ENCODE measurements at places on chromosomes 2 and 18.

DNA sequence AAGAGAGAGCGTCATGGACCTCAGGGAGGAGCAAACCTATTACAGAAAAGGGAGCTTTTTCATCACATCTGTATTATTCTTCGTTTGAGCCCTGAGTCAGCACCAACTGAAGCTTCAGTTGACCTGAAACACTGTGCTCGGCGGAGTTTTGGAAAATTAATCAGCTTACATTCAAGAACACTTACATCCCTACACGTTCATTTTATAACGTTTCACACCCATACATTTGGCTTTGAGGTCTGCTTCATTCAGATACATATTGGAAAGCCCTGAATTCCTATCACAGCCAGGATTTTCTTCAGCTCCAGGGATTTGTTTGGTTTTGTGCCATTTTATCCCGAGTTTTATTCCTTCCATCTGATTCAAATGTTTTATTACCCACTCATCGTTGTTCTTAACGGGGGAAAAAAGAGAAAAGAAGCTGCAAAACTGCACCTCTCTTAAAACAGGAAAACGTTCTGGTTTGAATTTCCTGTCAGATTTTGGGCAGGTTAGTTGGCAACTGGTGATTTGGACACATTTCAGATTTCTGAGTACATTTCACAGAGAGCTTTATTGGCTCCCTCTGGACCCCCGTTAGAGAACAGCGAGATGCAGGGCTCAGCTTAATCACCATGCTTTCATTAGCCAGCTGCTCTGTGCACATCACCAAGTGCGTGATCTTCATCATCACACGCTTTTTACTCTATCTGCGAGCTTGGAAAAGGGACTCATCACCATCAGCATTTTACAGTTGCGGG, 88.8 kb downstream of the CDC42EP3 start:
- no peak for DNase-seq

- DNase-seq = peak; percentile 61
Measured at GRCh38 chr2:127422559-127423477, 4.6 kb downstream of the PROC start.

GRCh38 chr2:191148281-191148680, 2.5 kb downstream of the STAT4 start:
- DNase-seq = no peak

- DNase-seq = no peak
Measured at GRCh38 chr2:96767135-96767871, 6.6 kb downstream of the CNNM4 start.

DNA sequence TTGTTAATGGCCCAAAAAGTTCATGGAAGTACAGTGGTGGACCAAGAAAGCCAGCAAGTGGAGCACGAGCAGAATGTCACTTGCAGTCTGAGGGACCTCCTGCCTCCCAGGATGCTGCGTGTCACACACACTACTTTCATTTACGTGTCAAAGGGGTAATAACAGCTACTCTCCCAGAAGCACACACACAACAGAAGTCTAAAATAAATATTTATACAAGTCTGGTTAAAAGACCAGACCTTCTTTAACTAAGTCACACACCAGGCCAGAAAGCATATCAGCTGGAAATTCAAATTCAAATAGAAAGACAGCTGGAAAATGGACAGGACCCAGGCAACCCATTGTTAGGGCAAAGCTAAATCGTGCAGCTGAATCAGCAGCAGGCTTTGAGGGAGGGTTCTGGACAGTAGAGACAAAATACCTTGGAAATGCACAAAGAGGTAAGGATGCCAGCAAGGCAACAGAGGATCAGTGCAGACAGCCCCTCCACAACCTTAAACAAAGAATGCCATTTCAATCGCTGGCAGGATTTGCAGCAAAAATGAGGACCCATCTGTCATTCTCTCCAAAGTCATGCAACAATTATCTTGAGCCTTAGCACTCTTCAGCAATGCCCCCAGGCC, 160.5 kb downstream of the TMEM163 start:
- DNase-seq = no peak

DNA sequence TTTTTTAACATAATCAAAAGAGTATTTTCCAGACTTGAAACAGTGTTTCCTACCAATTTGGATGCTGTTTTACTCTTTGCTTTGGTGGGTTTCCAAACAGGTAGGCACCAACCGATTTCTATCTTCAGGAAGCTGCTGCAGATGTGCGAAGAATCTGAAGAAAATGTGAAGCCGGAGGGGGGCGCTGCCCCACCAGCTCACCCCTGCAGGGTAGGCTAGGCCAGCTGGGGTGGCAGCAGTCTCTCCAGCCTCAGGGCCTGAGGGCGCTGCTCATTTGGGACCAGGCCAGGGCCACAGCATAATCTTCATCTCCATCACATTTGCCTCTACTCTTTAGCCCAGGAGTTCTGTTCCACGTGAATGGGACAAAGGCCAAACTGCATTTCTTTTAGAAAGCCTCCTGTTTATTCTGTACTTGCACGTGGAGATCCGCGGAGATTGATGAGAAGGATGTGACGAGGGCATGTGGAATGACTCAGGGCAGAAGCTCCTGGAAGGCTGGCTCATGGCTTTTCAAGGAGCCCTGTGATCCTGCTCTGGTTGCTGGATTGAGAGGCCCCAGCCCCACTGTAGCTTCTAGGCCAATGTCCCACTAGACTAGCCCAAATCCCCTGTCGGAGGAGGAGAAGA, 84.2 kb upstream of the FAM136A start:
- DNase-seq = no peak

GRCh38 chr18:39681061-39681460, 2115.5 kb upstream of the CELF4 start:
- no peak for DNase-seq

- no peak for DNase-seq
Measured at GRCh38 chr18:49617865-49618264, 56.0 kb downstream of the LIPG start.

GRCh38 chr2:53490659-53491058, 276.9 kb upstream of the CHAC2 start:
- DNase-seq = no peak

- DNase-seq = no peak
Measured at GRCh38 chr2:86556508-86556907, 6.7 kb downstream of the CHMP3 start.

GRCh38 chr2:142874293-142874814, 3.1 kb upstream of the KYNU start:
- DNase-seq = peak; percentile 89

DNA sequence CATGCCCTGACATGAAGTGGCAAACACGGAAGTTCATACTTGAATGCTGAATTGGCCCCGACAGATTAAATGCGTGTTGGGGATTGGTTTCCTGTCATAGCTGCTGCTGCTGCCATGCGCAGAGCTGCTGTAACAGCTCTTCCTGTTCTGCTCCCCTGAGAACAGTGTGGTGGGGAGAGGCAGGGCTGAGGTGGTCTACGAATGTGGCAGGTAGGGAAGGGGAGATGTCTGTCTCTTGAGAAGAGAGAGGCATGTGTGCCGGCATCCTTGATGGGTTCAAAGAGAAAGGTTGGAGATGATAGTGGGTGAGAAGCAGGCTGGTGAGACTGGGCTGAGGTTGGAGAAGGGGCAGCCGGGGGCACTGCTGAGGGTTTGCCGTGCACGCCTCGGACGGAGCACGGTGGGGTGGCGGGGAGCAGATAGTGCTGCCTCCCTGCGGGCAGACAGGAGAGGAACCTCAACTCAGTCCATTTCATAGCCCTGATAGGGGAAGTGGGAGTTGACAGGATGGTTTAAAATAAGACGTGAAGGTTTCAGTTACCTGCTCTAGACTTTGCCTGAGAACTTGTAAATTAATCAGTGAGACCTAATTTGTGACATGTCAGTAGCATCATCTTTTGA, 46.1 kb downstream of the TMEM185B start:
- peak; percentile 67 for DNase-seq

DNA sequence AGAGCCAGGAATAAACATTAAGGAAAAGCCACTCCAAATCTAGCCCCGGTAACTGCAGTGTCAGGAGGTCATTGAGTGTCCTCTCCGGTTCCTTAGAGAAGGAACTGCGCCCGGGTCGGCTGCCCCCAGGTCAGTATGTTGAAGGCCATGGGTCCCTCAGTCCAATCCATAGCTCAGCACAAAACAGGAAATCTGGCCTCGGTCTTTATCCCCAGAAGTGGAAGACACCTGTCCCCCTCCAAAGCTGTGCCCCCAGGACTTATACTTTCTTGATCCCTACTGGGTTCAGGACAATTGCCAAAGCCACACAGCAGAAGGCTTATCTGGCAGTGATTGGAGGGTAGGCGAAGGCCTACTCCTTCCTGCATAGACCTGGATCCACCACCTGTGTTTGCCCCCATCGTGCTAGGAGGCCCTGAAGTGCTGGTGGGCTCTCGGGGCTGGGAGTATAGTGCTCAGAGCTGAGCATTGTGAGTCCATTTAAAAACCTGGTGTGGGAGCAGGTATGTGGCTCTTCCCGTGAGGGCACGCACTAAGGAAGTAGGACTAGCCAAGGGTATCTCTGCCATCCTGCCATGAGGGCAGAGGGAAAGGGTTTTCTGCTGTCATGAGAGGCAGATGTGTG, 178.6 kb downstream of the SEPTIN10 start:
- DNase-seq = no peak

DNA sequence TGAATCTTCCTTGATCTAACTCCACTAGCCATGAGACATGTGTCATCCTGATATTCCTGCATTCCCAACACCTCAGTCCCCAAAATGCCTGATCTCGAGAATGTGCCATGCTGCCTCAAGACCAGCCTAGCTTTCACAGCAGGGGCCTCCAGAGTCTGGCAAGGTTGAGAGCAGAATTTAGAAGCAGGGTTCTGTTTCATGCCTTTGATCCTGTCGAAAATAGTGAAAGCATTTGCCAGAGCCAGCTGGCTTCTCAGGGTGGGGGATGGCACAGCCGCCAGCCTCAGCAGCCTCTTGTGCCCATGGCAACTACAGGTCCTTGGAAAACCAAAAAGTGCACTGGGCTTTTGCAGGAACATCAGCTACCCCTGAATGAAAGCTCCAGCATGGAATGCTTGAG, 143.5 kb downstream of the RTN4 start:
- DNase-seq = no peak

DNA sequence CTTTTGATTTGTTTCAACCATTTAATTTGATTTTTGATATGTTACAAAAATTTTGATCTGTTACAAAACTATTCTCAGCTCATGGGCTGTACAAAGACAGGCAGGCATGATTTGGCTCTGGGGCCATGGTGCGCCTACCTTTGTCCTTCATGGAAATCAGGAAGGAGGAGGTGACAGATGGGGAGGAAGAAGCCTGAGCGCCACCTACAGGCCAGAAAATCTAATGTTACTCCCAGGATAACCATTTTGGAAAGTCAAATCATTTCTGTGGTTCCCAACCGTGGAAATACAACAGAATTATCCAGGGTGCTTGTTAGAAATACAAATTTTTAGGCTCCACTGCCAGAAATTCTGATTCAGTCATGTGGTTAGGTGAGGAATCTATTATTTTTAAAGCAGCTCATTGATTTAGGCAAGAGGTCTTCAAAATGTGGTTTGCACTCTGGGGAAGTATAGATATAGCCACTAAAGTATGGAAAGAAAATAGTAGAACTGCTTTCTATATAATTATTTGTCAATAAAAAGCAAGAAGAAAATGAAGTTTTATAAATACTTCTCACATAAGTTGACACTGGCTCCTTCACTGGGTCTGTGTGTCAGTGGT, 93.9 kb downstream of the EVA1A start:
- peak; percentile 60 for DNase-seq

GRCh38 chr2:72115110-72116080, 32.3 kb downstream of the CYP26B1 start:
- no peak for DNase-seq

DNA sequence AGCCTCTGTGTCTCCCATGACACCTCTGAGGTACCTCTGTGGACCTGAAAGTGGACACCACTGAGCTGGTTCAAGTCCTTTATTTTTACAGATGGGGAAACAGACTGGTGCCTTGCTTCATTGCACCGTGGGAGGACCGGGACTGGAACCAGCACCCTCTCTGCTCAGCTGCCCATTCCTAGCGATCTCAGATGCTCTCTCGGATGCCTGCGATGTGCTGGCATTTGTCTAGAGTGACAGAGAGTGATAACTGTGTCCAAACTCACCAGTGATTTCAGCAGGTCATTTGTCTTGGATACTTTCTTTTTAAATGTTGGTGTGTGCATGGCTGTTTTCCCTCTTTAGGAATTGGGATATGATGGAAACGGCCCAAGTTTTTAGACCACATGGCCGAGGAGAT, 30.1 kb upstream of the LYPD6B start:
- DNase-seq = no peak

DNA sequence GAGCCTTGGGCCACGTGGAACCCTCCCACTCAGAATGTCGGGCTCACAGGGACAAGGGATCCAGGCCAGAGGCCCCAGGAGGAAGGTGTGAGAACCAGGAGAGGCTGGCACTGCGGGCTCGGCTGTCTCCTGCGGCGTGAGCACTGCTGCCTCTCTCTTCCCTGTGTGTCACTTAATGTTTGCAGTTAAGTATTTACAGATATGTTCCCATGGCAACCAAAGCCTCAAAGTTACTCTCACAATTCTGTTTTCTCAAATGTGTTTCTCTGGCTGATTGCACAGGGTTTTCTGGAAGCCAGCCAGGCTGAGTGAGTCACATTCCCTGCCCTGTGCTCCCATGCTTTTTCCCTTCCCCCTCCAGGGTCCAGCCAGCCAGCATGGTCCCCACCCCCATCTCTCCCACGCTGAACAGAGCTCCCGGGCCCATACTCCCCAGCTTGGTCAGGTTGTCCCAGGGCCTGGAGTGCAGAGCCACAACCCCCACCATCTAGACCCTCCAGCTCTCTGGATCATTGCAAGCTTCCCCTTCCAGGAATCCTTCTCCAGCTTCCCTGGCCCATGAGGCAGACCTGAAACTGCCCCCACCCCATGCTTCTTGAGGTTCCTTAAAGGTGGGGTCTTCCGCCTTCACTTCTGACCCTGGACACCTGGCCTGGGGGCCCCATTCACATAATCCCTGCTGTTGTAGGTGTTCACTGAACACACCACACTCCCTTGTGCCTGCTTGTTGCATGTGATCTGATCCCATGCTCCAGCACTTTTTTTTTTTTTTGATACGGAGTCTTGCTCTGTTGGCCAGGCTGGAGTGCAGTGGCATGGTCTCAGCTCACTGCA, 265.9 kb downstream of the CELF4 start:
- DNase-seq = peak; percentile 63

- DNase-seq = no peak
Measured at GRCh38 chr2:120515759-120516678, 170.1 kb downstream of the INHBB start.

- DNase-seq = no peak
Measured at GRCh38 chr2:152049541-152049940, 49.3 kb downstream of the CACNB4 start.

- peak; percentile 58 for DNase-seq
Measured at GRCh38 chr2:47309952-47310800, 92.8 kb upstream of the MSH2 start.
